ENCODE measurements at places on chromosomes 7 and 10.

GRCh38 chr10:22370320-22370719 is 25.0 kb downstream of the SPAG6 start:
- DNase-seq, result no peak

GRCh38 chr10:61942604-61943461 is 41.3 kb downstream of the ARID5B start:
- DNase-seq, result peak; percentile 43

DNA sequence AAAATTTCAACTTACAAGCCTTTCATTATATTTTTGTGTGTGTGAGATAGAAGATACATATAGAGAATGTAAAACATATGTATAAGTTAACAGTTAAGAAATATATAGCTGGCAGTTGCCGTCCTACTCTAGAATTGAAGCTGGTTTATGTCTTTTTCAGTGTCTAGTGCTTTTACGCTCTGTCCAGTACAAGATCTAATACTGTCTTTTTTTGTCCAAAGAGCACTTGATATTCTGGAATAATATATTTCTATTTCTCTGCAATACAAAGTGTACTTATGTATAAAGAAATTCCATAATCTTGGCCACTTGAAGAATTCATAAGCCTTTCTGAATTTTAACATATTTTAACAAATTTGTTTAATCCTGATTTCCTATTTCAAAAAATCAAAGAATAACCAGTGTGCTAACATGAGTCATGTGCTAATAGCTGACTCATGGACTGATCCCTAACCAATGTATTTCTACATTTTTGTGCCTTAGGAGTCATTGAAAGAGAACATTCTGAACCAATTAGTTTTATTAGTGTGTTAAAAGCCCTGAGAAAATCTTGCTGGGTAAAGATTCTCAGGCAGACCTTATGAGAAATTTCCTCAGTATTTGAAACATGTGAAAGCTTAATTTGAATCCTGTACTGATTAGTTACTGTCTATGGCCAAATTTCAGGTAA is 73.2 kb upstream of the CCAR1 start:
- peak; percentile 80 for DNase-seq

DNA sequence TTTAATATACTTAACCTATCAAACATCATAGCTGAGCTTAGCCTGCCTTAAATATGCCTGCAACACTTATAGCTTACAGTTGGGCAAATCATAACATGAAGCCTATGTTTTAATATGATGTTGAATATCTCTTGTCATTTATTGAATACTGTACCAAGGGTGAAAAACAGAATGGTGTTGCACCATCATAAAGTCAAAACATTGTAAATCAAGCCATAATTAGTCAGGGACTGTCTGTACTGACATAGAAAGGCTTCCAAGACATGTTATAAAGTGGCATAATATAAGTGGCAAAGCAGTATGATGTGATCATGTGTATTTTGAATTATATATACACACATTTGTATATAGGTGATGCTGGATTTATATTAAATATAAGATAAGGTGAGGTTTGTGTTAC is 140.0 kb downstream of the ZEB1 start:
- DNase-seq, result no peak
